ENCODE measurements at places on chromosomes 7 and 10.

DNA sequence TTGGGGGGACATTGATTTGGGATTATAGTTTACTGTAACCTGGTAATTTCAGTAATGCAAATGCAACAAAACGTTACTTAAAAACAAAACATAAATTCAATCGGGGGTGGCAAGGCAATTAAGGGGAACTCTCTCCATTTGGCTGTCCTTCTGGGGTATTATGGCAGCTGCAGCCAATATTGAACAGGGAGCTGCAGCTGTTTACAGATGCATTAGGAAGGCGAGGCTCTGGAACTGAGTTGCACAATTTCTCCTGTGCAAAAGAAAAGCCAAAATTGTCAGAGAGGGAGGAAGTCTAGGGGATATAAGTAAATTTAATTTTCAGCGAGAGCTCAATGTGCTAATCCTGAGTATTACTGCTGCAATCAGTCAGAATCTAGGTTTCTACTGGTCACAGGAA lies 36.1 kb downstream of the NEUROD6 start:
- DNase-seq: no peak
- H3K27me3 ChIP-seq: no peaks in the 10 kb centered on the region
- no peak overlapping the region for H3K4me3 ChIP-seq
- no peak overlapping the region for H3K27ac ChIP-seq
- no peaks in the 10 kb centered on the region for H3K4me1 ChIP-seq

- DNase-seq: no peak
- H3K27ac ChIP-seq: no peak overlapping the region
- H3K27me3 ChIP-seq: no peaks in the 10 kb centered on the region
- no peak overlapping the region for H3K4me3 ChIP-seq
- H3K4me1 ChIP-seq: no peaks in the 10 kb centered on the region
These were observed 110.3 kb downstream of the DKK1 start for GRCh38 chr10:52424341-52424740.

GRCh38 chr10:45471531-45472310 lies 97.7 kb downstream of the ALOX5 start:
- H3K4me3 ChIP-seq: no peak overlapping the region
- no peaks in the 10 kb centered on the region for H3K27me3 ChIP-seq
- H3K36me3 ChIP-seq: no peaks in the 10 kb centered on the region
- no peak for DNase-seq
- no peaks in the 10 kb centered on the region for H3K4me1 ChIP-seq

GRCh38 chr10:124214610-124215375 lies 121.4 kb upstream of the CHST15 start:
- H3K27ac ChIP-seq: no peak overlapping the region
- H3K4me3 ChIP-seq: no peak overlapping the region
- H3K27me3 ChIP-seq: no peaks in the 10 kb centered on the region
- no peak for DNase-seq
- H3K4me1 ChIP-seq: no peaks in the 10 kb centered on the region

DNA sequence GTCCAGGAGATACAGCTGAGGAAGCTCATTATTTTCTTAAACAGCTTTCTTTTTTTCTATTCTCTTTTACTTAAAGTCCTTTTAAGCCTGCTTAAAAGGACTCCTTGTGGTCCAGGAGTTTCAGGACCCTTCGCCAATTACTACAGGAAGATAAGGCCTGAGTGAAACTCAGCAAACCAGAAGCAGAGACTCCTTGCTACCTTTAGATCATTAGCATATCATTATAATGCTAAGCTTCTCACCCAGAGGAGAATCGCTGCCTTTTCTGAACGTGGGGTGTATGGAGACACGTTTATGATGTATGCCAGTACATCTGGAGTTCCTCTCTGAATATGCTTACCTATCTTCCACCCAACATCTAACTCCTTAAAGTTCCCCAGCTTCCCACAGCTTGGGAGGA lies 47.5 kb downstream of the ANKMY2 start:
- no peak overlapping the region for H3K27ac ChIP-seq
- H3K4me3 ChIP-seq: no peak overlapping the region
- no peak for DNase-seq
- H3K27me3 ChIP-seq: no peaks in the 10 kb centered on the region
- H3K4me1 ChIP-seq: no peaks in the 10 kb centered on the region

DNA sequence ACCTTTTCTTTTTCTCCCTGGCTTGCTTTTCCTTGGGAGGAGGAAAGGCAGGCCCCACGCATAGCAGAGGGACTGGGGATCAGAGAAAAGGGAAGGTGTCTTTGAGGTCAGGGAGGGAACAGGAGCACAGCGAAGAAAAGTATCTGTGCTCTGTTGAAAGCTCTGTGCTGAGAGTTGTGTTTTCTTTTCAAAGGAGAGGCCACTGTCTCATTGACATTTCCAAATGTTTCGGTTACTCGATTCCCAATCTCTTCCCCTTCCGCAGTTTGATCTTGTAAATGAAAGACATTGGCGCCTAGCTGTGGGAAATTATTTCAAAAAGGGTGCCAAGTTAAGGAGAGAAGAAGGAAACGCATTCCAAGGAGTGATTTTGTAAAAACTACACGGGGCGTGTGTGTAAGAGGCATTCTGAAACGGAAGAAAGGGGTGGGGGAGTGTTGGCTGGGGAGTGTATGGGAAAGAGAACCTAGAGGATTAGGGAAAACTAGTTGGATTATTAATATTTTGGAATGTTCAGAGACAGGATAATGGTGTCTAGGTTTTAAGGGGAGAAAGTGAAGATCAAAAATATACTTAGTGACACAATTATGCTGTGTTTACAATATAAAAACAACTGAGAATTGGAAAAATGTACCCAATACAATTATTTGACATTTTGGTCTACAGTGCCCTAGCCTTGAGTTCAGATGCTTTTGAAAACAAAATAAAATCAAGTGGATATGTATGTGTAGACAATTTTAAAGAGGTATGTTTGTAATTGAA lies 708 bp downstream of the KLHDC10 start:
- H3K27me3 ChIP-seq: no peaks in the 10 kb centered on the region
- no peak for DNase-seq
- no peak overlapping the region for H3K27ac ChIP-seq
- H3K4me3 ChIP-seq: peak overlapping the region; percentile 96
- no peaks in the 10 kb centered on the region for H3K4me1 ChIP-seq
- H3K36me3 ChIP-seq: no peaks in the 10 kb centered on the region

DNA sequence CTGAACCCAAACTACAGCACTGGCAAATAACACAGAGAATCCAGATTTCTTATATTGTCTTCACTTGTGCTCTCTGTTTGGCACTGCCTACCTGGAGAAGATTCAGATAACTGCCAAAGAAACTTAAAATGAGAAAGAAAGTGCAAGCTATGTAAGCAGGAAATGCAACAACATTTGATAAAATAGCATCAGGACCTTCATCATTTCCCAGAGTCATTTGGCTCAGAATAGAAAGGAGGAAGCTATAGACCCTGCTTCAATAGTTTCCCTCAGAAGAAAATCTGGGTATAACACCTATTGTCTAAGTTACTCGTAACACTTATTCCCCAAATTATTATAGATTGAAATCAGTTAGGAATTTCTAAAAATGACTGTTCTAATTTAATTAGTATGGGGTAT lies 56.2 kb downstream of the CC2D2B start:
- no peaks in the 10 kb centered on the region for H3K4me1 ChIP-seq
- DNase-seq: no peak
- no peaks in the 10 kb centered on the region for H3K36me3 ChIP-seq
- no peak overlapping the region for H3K4me3 ChIP-seq
- H3K27me3 ChIP-seq: no peaks in the 10 kb centered on the region

- H3K36me3 ChIP-seq: no peaks in the 10 kb centered on the region
- no peak for DNase-seq
- H3K27me3 ChIP-seq: no peaks in the 10 kb centered on the region
- H3K27ac ChIP-seq: no peak overlapping the region
- no peaks in the 10 kb centered on the region for H3K4me1 ChIP-seq
These were observed 10.1 kb upstream of the TMEM26 start for GRCh38 chr10:61463035-61463909.

Data from aorta (tissue), 5 donors.